ENCODE measurements at places on chromosomes 1 and 21.

GRCh38 chr21:31660591-31660990, 1.1 kb downstream of the SOD1 start:
- DNase-seq: no peak

- no peak for DNase-seq
Observed at GRCh38 chr1:198841477-198841876, 202.6 kb downstream of the PTPRC start.

GRCh38 chr1:45820788-45821187, 17.4 kb downstream of the MAST2 start:
- no peak for DNase-seq

DNA sequence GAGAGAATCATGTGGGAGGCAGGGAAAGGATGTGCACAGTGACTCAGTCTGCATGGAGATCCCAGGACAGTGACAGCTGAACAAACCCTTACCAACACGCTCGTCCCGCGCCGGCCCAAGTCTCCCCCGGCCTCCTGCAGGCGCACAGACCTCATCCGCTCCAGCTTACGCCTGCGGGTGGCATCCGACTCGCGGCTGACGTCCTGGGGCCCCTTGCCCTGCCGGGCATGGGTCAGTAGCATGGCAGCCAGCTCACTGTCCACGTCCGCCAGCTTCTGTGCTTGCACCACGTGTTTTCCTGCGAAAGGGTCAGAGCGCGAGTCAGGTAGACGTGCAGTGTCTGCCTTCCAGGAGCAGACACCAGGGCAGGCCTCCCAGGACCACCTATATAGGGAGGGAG, 115.2 kb downstream of the NPHP4 start:
- no peak for DNase-seq

GRCh38 chr1:157399984-157400382, 152.3 kb downstream of the FCRL5 start:
- no peak for DNase-seq

DNA sequence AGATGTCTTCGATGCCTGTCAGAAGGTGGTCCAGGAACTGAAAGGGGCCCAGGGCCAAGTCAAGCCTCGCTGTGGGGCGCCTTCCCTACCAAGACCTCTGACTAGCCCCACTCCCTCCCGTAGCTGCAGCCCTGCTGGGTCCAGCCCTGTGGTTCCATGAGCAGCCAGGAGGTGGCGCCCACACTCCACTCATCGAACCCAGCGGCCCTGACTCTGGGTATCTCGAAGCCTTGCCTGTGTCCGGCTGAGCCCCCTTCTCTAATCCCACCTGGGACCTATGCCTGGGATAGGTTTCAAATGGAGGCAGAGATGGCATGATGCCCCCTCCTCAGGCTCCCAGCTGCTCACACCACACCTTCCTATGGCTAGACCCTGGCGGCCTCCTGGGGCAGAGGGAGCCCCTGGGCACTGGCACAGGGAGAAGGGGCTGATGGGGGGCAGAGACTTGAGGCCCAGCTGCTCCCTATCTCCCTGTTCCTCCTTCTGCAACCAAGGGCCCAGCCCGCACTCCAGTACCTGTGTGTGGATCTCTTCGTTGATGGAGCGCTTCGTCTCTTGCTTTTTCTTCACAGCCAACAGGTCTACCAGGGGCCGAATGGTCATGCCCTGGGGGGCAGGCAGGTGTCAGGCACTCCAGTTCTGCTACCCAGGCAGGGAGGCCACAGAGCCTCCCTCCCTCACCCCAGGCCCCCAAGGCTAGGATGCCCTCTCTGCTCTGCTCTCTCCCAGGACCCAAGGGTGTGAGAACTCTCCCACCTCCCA, 52.0 kb downstream of the SLC9A1 start:
- peak; percentile 64 for DNase-seq

GRCh38 chr21:46184625-46185555, 631 bp upstream of the SPATC1L start:
- DNase-seq: peak; percentile 60

- DNase-seq: no peak
Observed at GRCh38 chr1:41689558-41689981, 205.1 kb upstream of the EDN2 start.

Measured in hypothalamus (tissue), 51 donors.